ENCODE measurements at places on chromosomes 16 and 17.
A peak's percentile ranks its signal among the peaks of the same experiment; 100 is the strongest.

GRCh38 chr17:75475144-75475835, 18.9 kb downstream of the TMEM94 start:
- DNase-seq: no peak

GRCh38 chr16:52499060-52499440, 47.9 kb downstream of the TOX3 start:
- DNase-seq: no peak

- DNase-seq: no peak
These were observed 17.1 kb downstream of the SPIRE2 start for GRCh38 chr16:89845417-89845816.

GRCh38 chr17:74272731-74273201, 1.3 kb upstream of the DNAI2 start:
- DNase-seq: no peak

- DNase-seq: peak; percentile 93
These were observed 4.3 kb downstream of the MYO1C start for GRCh38 chr17:1487939-1488825.
